ENCODE measurements at places on chromosomes 5 and 9.

GRCh38 chr9:107734256-107735013 lies 244.9 kb upstream of the KLF4 start:
- no peak for DNase-seq

DNA sequence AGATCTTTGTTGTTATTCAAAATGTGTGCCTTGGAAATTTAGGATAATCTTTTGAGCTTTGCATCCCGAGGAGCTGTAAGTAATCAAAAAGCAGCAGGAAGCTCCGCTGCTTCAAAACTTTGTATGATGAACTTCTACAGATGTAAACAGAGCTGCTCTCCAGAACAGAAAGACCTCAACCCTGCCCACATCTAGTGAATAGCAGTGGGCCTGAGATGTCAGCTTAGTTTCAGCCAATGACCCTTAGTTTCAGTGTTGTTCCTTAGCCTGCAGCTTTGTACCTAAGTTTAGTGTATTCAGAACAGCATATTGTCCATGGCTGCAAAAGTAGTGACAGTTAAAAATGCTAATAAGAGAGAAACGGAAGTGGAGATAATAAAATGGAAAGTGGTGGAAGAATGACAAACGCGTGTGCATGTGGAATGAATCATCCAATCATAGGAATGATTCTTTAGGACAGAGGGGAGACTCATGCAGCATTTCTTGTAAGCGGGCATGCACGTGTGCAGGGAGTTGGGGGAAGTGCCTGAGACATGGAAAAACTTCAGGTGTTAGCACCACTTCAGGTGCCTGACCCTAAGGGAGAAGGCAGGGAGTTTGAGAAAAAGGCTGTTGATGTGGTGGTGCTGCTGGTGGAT lies 24.9 kb downstream of the SNX24 start:
- DNase-seq = no peak

GRCh38 chr9:81552581-81552991 lies 136.8 kb downstream of the TLE1 start:
- DNase-seq = no peak

- DNase-seq = no peak
These were observed 17.8 kb upstream of the B4GALT1 start for GRCh38 chr9:33184963-33185362.

DNA sequence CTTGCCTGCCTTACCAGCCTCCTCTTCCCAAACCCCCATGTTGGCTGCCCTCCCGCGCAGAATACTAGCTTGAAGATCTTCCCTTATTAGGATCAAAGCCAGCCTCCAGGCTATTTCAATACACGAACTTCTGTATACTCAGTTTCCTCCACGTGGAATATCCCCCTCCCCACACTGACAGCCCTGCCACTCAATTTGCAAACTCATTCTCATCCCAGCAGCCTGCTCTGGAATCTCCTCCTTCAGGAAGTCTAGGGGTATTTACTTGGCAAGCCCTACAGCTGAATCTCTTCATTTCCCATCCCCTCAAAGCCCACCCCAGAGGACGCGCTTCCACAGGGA lies 157.0 kb upstream of the SMIM23 start:
- no peak for DNase-seq

- no peak for DNase-seq
These were observed 105.5 kb downstream of the TLR4 start for GRCh38 chr9:117809751-117810150.

GRCh38 chr5:39119404-39120051 lies 45.3 kb upstream of the RICTOR start:
- no peak for DNase-seq
